Skin of body (tissue), 3 donors: ENCODE measurements at places on chromosomes 2 and 18.

DNA sequence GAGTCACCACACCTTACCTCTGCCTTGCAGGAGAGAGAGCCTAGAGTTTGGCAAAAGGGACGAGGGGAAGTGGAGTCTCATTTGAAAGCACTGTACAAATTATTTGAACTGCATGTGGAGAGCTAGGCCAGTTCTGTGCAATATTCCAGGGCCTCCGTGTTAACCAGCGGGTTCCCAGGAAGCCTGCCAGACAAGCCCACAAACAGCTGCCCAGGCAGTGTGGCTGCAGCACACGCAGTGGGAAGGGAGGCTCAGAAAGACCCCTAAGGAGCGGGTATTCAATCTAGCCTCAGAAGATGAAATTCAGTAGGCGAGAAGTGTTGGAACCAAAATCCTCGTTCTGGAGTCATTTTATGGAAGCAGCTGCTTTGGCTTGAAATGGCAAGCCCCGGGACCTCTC, 30.7 kb downstream of the CNGA3 start:
- DNase-seq = no peak

GRCh38 chr2:235217846-235218245, 266.0 kb downstream of the SH3BP4 start:
- no peak for DNase-seq

GRCh38 chr2:54394392-54394791, 61.7 kb upstream of the SPTBN1 start:
- DNase-seq = no peak

GRCh38 chr2:135607561-135607960, 76.3 kb downstream of the R3HDM1 start:
- no peak for DNase-seq

- DNase-seq = no peak
These were observed 15.4 kb downstream of the TNS1 start for GRCh38 chr2:217987391-217987790.

- DNase-seq = no peak
These were observed 74.6 kb upstream of the ZNF804A start for GRCh38 chr2:184523732-184524131.

- DNase-seq = no peak
These were observed 57.7 kb downstream of the TSHZ1 start for GRCh38 chr18:75268364-75268646.

DNA sequence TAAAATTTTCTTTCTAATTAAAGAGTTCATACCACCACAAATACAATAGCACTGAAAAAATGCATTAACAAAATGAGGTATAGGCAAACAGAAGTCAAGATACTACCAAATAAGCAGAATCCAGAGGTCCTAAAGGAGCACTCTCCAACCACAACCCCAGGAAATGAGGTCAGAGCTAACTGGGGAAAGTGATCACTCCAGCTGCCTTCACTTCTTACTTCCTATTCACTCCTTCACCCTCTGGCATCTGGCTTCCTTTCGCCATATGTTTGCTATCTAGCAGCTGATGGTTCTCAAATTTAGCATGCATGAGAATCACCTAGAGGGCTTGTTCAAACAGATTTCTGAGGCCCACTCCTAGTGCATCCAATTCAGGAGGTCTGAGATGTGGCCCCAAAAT, 212.6 kb upstream of the ACVR2A start:
- DNase-seq = no peak

DNA sequence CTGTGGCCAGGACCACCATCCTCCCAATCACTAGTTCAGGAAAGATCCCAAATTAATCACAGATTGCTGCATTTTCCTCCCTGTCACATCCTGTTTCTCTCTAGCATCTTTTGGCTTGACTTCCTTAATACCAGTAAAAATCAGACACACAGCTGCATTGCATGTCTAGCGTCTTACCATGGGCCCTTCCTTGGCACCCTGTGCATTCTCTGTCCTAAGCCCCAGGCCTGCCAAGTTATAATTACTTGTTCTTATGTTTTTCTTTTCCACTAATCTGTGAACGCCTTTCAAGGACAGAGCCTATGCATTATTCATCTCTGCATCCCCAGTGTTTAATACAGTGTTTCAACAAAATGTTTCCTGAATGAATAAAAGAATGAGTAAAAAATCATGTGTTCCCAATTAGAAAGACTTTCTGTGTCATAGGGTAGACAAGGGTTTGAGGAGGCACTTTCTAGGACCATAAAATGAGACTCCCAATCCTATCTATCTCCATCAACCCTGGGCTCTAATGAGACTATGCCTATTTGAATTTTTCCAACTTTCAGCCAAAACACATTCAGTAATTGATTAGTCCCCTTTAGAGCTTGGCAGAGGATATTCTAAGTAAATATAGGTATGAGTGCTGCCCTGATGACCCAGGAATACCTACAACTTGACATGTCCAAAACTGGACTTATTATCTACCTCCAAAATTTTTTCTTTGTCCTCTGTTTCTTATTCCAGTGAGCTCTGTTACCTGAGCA, 10.3 kb upstream of the NT5C1B start:
- peak; percentile 92 for DNase-seq

- no peak for DNase-seq
These were observed 147.6 kb upstream of the ITGA6 start for GRCh38 chr2:172279813-172280212.

DNA sequence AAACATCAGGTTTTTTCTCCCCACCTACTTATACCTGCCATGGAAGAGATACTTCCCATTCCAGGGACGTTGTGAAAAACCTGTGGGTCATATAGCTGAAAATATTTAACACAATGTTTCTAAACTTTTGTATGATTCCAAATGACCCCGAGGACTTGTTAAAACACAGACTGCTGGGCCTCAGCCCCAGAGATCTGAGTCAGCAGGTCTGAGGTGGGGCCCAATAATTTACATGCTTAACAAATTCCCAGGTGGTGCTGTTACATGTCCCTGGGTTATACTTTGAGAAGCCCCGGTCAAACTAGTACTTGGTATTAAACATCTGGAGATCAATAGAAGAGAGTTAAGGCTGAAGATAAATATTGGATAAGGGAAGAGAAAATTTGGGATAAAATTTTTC, 71.4 kb upstream of the FRZB start:
- no peak for DNase-seq

DNA sequence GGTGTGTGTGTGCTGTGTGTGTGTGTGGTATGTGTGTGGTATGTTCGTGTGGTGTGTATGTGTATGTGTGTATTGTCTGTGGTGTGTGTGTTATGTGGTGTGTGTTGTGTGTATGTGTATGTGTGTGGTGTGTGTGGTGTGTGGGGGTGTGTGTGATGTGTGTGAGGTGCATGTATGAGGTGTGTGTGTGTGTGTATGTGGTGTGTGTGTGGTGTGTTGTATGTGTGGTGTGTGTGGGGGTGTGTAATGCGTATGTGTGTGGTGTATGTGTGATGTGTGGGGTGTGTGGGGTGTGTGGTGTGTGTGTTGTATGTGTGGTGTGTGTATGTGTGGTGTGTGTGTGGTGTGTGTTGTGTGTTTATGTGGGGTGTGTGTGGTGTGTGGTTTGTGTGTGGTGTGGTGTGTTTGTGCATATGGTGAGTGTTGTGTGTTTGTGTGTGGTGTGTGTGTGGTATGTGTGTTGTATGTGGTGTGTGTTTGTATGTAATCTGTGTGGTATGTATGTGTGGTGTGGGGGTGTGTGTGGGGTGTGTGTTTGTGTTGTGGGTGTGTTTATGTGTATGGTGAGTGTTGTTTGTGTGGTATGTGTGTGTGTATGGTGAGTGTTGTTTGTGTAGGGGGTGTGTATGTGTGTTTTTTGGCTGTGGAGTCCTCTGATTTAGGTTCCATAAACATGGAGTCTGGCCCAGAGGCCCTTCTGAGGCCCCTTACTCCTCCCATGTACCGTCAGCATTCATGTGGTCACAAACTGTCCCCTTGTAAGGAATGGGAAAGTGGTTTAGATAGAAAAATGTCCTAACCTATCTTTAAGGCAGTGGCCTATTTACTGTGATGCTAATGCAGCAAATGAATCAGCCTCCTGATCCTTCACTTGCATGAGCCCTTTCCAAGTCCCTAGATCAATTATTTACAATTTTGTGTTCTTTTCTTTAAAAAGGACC, 116.0 kb downstream of the ALPK2 start:
- DNase-seq = no peak

- no peak for DNase-seq
These were observed 101.6 kb downstream of the PTGR3 start for GRCh38 chr18:75107196-75107930.

DNA sequence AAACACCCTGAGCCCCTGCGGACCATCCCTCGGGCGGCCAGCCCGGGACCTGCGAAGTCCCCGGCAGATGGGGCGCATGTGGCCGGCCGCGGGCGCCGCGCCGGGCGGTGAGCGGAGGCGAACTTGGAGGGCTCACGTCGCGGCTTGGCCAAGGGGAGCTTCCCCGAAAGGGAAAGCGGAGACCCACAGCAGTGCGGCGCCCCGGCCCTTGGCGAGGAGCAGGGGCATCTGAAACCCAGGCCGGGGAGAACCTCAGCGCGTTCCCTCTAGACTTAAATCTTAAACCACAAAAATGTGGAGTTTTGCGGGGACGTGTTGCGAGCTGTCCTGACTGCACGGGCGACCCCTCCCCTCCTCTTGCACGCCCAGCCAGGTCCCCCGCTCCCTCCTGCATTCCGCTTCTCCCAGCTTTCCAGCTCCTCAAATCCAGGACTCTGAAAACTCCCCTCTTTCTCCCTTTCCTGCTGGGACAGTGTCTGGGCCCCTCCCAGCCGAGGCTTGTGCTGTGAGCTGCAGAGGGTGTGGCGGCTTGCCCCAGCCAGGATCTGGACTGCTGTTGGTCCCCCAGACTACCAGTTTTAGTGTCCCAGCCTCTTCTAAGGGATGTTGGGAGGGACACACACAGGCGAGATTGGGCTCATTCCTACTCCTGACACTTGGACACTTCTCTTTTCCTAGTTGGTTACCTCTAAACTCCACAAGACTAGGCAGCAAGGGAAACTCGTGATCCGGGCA, 1.3 kb downstream of the FMNL2 start:
- DNase-seq = peak; percentile 42

GRCh38 chr2:199692489-199692888, 158.5 kb downstream of the FTCDNL1 start:
- DNase-seq = no peak

- no peak for DNase-seq
These were observed 332.6 kb downstream of the KIAA1328 start for GRCh38 chr18:37161491-37161890.
